ENCODE measurements at places on chromosomes 7 and 10. TPM values are rescaled to one million over a fixed set of nuclear protein-coding genes. Genes with fewer than 3 reads are reported as not detected.
A peak's percentile ranks its signal among the peaks of the same experiment; 100 is the strongest.

DNA sequence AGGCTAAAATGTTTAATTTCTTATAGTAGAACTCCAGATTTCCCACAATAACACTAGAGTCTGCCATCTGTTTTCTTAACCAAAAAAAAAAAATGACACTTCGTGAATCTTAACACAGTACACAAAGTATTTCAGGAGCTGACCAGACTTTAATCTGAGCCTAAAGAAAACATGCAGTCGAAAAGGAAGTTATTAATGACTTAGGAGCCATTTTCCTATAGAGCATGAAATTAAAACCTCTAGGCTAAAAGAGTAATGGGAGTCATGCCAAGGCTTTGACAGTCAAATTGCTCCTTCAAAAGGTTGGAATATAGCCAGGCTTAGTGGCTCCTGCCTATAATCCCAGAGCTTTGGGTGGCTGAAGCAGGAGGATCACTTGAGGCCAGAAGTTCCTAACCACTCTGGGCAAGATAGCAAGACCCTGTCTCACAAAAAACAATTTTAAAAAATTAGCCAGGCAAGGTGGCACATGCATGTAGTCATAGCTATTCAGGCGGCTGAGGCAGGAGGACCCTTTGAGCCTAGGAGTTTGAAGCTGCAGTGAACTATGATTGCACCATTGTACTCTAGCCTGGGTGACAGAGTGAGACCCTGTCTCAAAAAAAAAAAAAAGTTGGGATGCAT lies 13.6 kb downstream of the MICU1 start:
- H3K4me1 ChIP-seq = no peaks in the 10 kb centered on the region
- no peak overlapping the region for H3K27ac ChIP-seq
- no peak for DNase-seq
- no peaks in the 10 kb centered on the region for H3K27me3 ChIP-seq
- H3K4me3 ChIP-seq = no peak overlapping the region

DNA sequence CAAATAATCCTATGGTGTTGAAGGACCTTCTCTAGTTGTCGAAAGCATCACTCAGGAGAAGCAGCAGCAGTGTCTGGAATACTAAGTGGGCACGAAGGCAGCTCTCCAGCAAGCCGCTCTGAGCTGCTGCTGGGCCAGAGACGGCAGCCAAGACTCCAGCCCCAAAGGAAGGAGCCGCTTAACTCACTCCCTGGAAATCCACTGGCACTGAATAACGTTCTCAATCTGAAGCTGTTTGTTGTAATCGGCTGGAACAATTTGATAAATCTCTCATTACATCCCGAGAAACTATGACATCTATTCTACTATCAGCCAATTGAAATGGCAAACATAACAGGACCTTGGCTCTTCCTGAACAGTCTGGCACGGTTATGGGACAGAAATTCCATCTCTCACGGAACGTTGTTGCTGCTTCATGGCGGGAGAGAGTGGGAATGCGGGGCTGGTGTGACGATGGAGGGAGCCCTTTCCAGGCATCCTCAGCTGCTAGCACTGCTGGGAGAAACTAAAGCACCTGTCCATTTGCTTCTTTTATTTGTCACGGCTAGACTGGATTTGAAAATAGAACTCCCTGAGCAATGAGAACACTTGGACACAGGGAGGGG lies 331.5 kb upstream of the RNF32 start:
- H3K36me3 ChIP-seq = no peaks in the 10 kb centered on the region
- H3K27ac ChIP-seq = no peak overlapping the region
- no peak overlapping the region for H3K4me3 ChIP-seq
- H3K27me3 ChIP-seq = no peaks in the 10 kb centered on the region
- no peak for DNase-seq

DNA sequence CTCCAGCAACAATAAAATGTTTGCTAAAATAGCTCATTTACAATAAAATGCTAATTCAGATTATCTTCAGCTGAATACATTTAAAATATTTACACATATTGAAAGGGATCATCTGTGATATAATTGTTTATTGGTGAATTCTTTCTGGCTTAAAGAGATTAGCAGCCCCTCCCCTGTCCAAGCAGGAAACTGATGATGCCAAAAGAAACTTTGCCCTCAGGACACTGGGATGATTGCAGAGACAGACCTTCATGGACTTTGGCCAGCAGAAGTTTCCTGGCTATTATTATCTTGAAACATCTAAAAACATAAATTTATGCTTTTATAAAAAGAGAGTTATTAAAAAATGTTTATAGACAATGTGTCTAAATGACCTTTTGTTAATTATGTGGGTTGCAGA lies 764.9 kb upstream of the MBL2 start:
- H3K36me3 ChIP-seq = no peaks in the 10 kb centered on the region
- H3K27ac ChIP-seq = no peak overlapping the region
- H3K4me1 ChIP-seq = no peaks in the 10 kb centered on the region
- DNase-seq = no peak

GRCh38 chr10:30701451-30702173 lies 72.1 kb upstream of the LYZL2 start:
- no peak overlapping the region for H3K27ac ChIP-seq
- H3K4me1 ChIP-seq = no peaks in the 10 kb centered on the region
- no peaks in the 10 kb centered on the region for H3K36me3 ChIP-seq
- no peaks in the 10 kb centered on the region for H3K27me3 ChIP-seq
- no peak for DNase-seq
- no peak overlapping the region for H3K4me3 ChIP-seq

GRCh38 chr7:155228459-155228845 lies 69.2 kb upstream of the INSIG1 start:
- no peak for DNase-seq
- no peak overlapping the region for H3K27ac ChIP-seq
- no peak overlapping the region for H3K4me3 ChIP-seq

DNA sequence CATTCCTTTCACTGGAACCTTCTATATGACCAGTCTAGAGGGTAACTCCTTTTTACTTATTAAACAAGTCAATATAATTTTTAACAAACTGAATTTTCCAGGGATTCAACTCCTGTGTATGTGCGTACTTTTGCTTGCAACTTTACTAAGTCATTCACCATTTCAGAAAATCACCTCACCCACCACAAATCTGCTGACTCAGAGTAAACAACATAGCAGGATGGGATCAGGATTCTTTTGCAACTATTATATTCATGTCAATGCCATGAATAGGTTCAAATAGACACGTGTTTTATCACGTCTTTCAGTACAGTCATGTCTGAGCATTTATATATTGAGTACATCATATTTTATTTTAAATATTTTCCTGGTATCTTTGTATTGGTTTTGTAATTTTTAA lies 14.5 kb downstream of the CTTNBP2 start:
- H3K4me3 ChIP-seq = no peak overlapping the region
- H3K36me3 ChIP-seq = no peaks in the 10 kb centered on the region
- DNase-seq = no peak
- H3K27ac ChIP-seq = no peak overlapping the region
- no peaks in the 10 kb centered on the region for H3K27me3 ChIP-seq

- no peak for DNase-seq
- no peaks in the 10 kb centered on the region for H3K4me1 ChIP-seq
- H3K27ac ChIP-seq = no peak overlapping the region
- H3K4me3 ChIP-seq = no peak overlapping the region
- no peaks in the 10 kb centered on the region for H3K27me3 ChIP-seq
These were observed 34.1 kb upstream of the ARMC3 start for GRCh38 chr10:22893781-22894180.

- no peaks in the 10 kb centered on the region for H3K27me3 ChIP-seq
- no peak for DNase-seq
- H3K36me3 ChIP-seq = no peaks in the 10 kb centered on the region
These were observed 290.9 kb downstream of the CAMK1D start for GRCh38 chr10:12639996-12640944.

DNA sequence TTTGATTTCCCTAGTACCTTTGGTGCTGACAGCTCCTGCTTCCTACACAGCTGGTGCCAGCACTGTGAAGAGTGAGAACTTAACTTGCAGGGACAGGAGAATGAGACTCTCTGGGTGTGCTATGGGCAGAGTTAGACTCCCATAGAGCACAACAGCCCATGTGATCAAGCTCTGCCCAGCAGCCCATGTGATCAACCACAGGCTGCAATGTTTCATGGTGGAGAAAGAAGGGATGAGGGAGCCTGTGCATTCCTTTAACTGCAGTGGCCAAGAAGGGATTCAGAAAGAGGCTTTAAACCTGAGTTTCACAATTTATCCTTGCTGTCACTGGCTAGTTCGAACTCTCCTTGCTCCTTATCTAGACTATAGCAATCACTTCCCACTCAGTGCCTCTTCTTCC lies 10.0 kb upstream of the MEST start:
- no peaks in the 10 kb centered on the region for H3K27me3 ChIP-seq
- H3K4me1 ChIP-seq = no peaks in the 10 kb centered on the region
- DNase-seq = no peak

DNA sequence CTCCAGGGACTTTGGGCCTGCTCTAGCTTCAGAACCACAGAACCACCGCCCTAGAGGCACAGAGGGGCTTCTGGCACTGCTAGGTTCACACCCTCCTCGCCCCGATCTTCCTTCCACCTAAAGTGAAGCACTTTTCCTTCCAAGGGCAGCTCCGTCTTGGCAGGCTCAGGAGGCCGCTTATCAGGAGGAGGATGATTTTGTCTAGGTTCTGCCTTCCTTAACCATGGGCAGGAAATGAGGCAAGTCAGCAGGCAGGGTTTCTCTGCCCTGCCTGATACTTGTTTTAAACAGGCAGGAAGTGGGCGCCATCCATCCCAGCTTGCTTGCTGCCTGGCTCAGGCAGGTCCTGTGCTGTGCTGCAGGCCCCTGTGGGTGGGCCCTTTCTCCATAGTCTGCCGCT lies 8.3 kb upstream of the ATP6V0E2 start:
- no peaks in the 10 kb centered on the region for H3K27me3 ChIP-seq
- no peaks in the 10 kb centered on the region for H3K4me1 ChIP-seq
- no peak overlapping the region for H3K27ac ChIP-seq
- H3K4me3 ChIP-seq = no peak overlapping the region
- DNase-seq = no peak

DNA sequence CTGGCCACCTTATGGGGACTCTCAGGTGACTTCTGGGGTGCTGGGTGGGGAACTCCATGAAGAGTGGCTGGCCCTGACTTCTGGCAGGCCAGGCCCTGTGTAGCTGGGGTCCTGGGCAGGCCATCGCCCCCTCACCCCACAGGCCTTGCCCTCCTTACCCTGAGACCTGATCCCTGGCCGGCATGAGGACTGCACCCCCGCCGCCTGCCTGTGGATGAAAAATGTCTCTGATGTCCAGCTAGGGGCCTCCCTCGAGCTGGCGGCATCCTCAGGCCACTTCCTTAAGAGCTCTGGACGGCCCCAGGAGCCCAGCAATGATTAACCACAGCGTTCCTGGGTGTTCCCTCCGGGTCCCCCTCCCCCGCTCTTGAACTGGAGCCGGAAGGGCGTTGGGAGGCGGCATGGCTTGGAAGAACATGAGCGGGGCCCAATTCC lies 31.8 kb upstream of the SHH start:
- H3K27ac ChIP-seq = no peak overlapping the region
- H3K36me3 ChIP-seq = no peaks in the 10 kb centered on the region
- no peak for DNase-seq
- no peaks in the 10 kb centered on the region for H3K4me1 ChIP-seq

GRCh38 chr10:66981361-66982052 lies 55.7 kb downstream of the LRRTM3 start:
- H3K4me1 ChIP-seq = no peaks in the 10 kb centered on the region
- H3K27me3 ChIP-seq = no peaks in the 10 kb centered on the region
- no peak overlapping the region for H3K27ac ChIP-seq
- DNase-seq = no peak

GRCh38 chr10:30190577-30191552 lies 131.5 kb upstream of the JCAD start:
- no peak overlapping the region for H3K4me3 ChIP-seq
- peaks cover 15% of the 10 kb centered on the region for H3K4me1 ChIP-seq
- DNase-seq = no peak
- H3K27me3 ChIP-seq = no peaks in the 10 kb centered on the region
- H3K36me3 ChIP-seq = no peaks in the 10 kb centered on the region
- peak overlapping the region; percentile 32 for H3K27ac ChIP-seq

- no peaks in the 10 kb centered on the region for H3K36me3 ChIP-seq
- no peaks in the 10 kb centered on the region for H3K4me1 ChIP-seq
- DNase-seq = no peak
- peaks cover 24% of the 10 kb centered on the region for H3K27me3 ChIP-seq
- H3K4me3 ChIP-seq = no peak overlapping the region
These were observed 51.0 kb upstream of the NKX6-2 start for GRCh38 chr10:132836832-132837540.

DNA sequence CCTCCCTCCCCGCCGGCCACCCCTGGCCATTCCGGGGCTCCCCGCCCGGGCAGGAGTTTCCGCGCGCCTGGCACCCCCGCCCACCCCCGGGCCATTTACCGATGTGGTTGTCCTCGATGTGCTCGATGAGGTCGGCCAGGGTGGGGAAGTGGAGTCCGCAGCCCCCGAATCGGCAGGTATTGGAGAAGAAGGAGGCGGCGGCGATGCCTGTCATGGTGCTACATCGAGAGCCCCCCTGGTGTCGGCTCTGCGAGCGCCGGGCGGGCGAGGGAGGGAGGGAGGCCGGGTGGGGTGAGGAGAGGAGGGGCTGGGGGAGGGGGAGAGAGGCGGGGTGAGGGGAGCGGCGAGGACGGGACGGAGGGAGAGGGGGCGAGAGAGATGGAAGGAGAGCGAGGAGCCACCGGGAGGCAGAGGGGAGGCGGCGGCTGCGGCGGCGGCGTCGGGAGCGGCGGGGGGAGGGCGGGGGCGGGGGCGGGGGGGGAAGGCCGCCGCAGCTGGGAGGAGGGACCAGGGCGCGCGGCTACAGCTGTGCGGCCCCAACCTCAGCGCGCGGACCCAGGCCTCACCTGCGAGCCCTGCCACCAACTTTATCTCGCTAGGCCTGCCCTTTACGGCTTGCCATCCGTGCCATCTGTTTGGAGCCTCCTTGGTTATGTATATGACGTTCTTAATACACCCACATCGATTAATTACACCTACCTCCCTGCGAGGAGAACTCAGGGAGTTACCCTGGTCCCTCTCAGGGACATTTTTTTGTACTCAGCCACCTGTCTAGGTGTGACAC lies at the start of gene JAZF1:
JAZF1 (minus strand) TSS at position 432 of the 784 bp plus-strand sequence.
- no peaks in the 10 kb centered on the region for H3K27me3 ChIP-seq
- peak; percentile 45 for DNase-seq
- no peaks in the 10 kb centered on the region for H3K4me1 ChIP-seq

DNA sequence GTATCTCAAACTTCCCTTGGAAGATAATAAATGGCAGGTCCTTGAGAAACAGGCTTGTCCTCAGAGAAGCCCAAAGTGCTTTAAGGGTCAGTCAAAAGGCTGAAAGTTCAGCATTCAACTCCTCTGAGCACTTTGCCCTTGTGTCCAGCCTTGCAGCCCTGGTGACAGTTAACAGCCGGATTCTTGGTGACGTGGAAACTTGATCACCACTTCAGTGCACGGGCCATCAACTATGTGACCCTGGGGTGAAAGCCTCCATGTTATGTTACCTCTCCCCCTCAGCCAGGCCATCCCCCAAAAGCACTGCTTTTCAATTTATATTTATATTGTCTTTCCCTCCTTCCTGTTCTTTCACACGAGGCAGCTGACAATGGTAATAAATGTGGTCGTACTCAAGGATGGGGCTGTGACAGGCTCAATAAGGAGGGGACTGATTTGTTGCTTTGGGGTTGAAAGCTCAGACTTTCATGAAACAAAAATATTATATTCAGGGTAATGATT lies 164.0 kb upstream of the NRP1 start:
- no peak overlapping the region for H3K27ac ChIP-seq
- H3K4me1 ChIP-seq = no peaks in the 10 kb centered on the region
- no peak overlapping the region for H3K4me3 ChIP-seq
- no peaks in the 10 kb centered on the region for H3K27me3 ChIP-seq
- H3K36me3 ChIP-seq = no peaks in the 10 kb centered on the region
- DNase-seq = no peak

GRCh38 chr7:41744161-41744560 lies 41.3 kb upstream of the INHBA start:
- H3K4me3 ChIP-seq = no peak overlapping the region
- H3K27ac ChIP-seq = no peak overlapping the region
- no peaks in the 10 kb centered on the region for H3K27me3 ChIP-seq
- no peaks in the 10 kb centered on the region for H3K4me1 ChIP-seq
- DNase-seq = no peak

The CCDC146 gene
- 16.5 TPM for total RNA-seq

The FFAR4 gene
- total RNA-seq = 0.18 TPM
